ENCODE measurements at places on chromosomes 5 and 9. TPM values are rescaled to one million over a fixed set of nuclear protein-coding genes. Genes with fewer than 3 reads are reported as not detected.

Gene IFNB1
- total RNA-seq = not detected

Gene LHX2
- total RNA-seq = not detected

Gene NR6A1
- total RNA-seq = 0.52 TPM

Gene CXCL14
- total RNA-seq = not detected

Gene PCDHGB7
- 23.6 TPM for total RNA-seq

Gene SUSD3
- 1.8 TPM for total RNA-seq

Gene TAF11L10
- total RNA-seq = not detected

Gene SARDH
- 6.7 TPM for total RNA-seq

Gene RECK
- total RNA-seq = 8.9 TPM

Gene FAM153A
- not detected for total RNA-seq

Gene SMC2
- 14.9 TPM for total RNA-seq

Gene SMIM33
- total RNA-seq = not detected

Gene GABRA1
- not detected for total RNA-seq

Gene OR1J2
- not detected for total RNA-seq

Gene BNC2
- 27.3 TPM for total RNA-seq

Gene LRRC19
- total RNA-seq = not detected

Gene STPG3
- not detected for total RNA-seq

Gene PHYHD1
- total RNA-seq = 11.9 TPM

Gene TRUB2
- 12.9 TPM for total RNA-seq

Gene SELENOP
- total RNA-seq = 335 TPM

Gene NXNL2
- total RNA-seq = not detected

Gene MLANA
- total RNA-seq = not detected

Gene RRAGA
- 84.0 TPM for total RNA-seq

Gene MVB12B
- total RNA-seq = 2.9 TPM

Gene PCDHA9
- not detected for total RNA-seq
